Left renal cortex interstitium (tissue), 4 donors: ENCODE measurements at places on chromosomes 2 and 18. TPM values are rescaled to one million over a fixed set of nuclear protein-coding genes. Genes with fewer than 3 reads are reported as not detected.

The LCT gene
- polyA plus RNA-seq: 0.03 TPM

GRCh38 chr2:193461431-193461934 is 1266.8 kb upstream of the TMEFF2 start:
- DNase-seq: no peak

- no peak for DNase-seq
These were observed 402.5 kb upstream of the SPRED2 start for GRCh38 chr2:65834771-65835475.

- DNase-seq: no peak
These were observed 102.0 kb downstream of the ZNF532 start for GRCh38 chr18:58966704-58967103.
